ENCODE measurements at places on chromosomes 11 and 22.
A peak's percentile ranks its signal among the peaks of the same experiment; 100 is the strongest.

DNA sequence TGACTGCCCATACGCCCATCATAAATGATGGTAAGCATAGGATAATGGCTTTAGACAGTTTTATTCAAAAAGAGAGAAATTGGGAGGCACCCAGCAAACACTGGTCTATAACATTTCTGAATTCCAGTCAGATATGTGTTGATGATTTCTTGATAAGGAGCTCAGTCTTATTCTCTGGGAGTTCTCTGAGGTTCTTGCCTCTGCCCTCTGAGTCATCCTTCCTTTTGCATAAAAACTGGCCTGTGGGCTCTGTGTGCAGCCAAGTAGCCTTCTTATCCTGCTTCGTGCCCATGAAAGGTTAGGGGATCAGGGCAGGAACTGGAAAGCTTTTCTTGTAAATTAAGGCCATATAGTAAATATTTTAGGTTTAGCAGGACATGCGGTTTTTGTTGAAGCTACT, 48.9 kb downstream of the FAR1 start:
- DNase-seq: no peak

- no peak for DNase-seq
Measured at GRCh38 chr11:9853929-9854552, 190.2 kb downstream of the SWAP70 start.

DNA sequence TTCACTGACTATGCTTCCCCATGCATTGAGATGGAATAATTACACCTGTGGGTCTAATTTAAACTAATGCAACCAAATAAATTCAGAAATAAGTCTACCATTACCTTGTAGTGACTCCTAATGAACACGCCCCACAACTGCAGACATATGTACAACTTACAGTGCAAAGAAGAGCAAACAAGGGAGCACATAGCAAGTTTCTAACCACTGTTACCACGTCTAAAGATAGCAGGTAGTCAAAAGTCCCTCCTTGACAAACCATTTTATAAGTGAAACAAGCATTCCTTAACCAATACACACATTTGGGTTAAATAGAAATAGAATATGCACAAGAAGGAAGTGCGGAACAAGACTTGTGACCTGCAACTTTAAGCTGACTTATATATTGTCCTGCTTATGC, 20.6 kb downstream of the PHF21A start:
- no peak for DNase-seq

DNA sequence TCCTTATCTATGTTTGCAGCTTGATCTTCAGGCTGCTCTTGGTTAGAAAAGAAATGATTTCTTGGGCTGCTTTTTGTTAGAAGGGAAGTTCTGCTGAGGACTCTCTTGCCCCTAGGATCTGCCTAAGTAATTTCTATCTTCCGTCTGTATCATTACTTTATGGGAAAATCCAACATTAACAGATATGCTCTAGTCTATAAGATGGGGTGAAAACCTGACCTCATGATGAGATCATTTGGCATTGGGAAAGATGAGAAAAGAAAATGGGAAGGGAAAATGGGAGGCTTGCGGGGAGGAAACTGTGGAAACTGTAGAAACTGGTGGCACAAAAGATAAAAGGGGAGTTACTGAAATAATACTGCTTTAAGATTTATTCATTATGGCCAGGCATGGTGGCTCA, 63.6 kb downstream of the FDX1 start:
- no peak for DNase-seq

DNA sequence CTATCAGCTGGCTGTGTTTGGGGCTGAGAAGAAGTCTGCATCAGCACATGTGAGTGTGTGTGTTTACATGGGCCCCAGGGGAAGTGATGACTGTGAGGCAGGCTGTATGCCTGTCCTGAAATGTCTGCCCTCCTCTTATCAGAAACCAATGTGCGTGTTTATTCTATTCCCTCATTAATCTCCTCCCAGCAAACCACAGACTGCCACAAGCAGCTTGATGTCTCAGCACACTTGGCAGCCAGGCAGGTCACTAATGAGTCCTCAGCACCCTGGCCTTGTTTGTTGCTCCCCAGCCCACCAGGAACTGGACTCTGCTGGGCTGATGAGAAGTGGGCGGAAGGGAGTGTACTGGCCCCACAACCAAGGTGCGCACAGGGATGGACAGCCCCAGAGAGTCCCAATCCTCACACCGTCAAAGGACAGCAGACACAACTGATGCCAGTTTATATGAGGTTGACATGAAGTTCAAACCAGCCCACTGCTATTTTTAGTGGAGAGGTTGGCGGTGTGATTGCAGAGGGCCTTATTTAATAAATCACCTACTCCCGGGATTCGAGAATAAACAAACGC, 225.8 kb downstream of the ETS1 start:
- peak; percentile 2 for DNase-seq

- DNase-seq: no peak
Measured at GRCh38 chr11:118051136-118051610, 25.7 kb upstream of the TMPRSS4 start.

GRCh38 chr11:77560605-77561004, 29.1 kb upstream of the AQP11 start:
- DNase-seq: peak; percentile 44
